ENCODE measurements at places on chromosomes 1 and 21. TPM values are rescaled to one million over a fixed set of nuclear protein-coding genes. Genes with fewer than 3 reads are reported as not detected.

The USP24 gene
- 14.1 TPM for total RNA-seq

The TNNT2 gene
- total RNA-seq, result not detected

The USH2A gene
- not detected for total RNA-seq

The GPR89A gene
- 14.6 TPM for total RNA-seq

The GFI1 gene
- total RNA-seq, result 0.15 TPM

The TRIM33 gene
- 11.1 TPM for total RNA-seq

The HFM1 gene
- 0.34 TPM for total RNA-seq

The CD1B gene
- total RNA-seq, result not detected

The THEMIS2 gene
- total RNA-seq, result 10.3 TPM

The PADI1 gene
- not detected for total RNA-seq

The MIGA1 gene
- 5.5 TPM for total RNA-seq
